ENCODE measurements at places on chromosomes 7 and 10. TPM values are rescaled to one million over a fixed set of nuclear protein-coding genes. Genes with fewer than 3 reads are reported as not detected.

CEP55 gene
- 30.7 TPM for total RNA-seq

UNC5B gene
- 1.3 TPM for total RNA-seq

CCDC3 gene
- total RNA-seq, result 6.4 TPM

TUBB8 gene
- 0.68 TPM for total RNA-seq

XRCC2 gene
- total RNA-seq, result 28.2 TPM

DOCK4 gene
- 15.3 TPM for total RNA-seq

RAMP3 gene
- total RNA-seq, result not detected

NYAP1 gene
- 5.2 TPM for total RNA-seq

COL17A1 gene
- total RNA-seq, result not detected

DNA sequence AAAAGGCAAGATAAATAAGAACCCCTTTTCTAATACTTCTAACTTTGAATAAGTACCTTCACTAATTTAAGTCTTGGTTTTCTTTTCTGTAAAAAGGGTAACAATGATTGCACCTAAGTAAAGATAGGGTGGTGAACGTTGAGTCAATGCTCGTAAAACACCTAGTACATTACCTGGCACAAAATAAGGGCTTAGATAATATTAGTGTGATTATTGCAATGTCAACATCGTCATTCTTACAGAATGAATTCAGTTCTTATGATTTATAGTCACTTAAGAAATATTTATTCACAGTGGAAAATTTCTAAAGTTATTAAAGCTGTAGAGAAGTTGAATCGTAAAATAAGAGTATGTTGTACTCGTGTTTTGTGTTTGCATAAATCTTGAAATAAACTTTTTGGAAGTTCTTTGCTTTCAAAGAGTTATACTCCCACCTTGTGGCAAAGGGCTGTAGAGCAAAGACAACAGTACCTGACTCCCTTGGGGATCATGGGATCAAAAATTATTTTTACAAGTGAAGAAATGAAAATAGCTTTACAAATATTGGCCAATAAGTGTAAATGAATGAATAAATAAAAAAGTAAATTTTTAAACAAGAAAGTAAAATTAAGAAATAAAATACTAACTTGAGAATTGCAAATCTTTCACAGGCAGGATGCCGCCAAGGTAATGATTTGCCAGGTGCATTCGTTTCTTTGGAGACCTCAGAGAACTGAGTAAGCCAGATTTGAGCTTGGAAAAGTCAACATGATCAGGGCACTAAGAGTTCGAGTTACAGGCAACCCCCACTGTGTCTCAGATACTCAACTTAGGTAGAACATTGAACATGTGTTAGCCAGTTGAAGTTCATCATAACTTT, 285.8 kb upstream of the CACNA2D1 start:
- DNase-seq, result peak; percentile 9

DNA sequence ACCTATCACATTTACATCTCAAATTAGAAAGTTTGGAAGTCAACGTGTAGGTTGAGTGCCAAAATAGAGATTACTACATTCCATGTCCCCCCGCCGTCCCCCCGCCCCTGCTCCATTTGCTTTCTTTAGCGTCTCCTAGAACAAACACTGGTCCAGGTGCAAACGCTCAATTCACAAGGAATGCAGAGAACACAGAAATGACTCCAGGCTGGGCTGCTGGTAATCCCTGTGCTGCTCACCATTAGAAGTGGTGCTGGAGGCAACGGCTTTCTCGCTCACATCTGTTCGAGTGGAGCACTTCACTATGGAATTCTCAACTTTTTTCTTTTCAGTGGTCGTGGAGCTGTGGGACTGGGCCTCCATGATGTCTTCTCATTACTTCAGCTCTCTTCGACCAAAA, 14.1 kb downstream of the GLI3 start:
- no peak for DNase-seq

DNA sequence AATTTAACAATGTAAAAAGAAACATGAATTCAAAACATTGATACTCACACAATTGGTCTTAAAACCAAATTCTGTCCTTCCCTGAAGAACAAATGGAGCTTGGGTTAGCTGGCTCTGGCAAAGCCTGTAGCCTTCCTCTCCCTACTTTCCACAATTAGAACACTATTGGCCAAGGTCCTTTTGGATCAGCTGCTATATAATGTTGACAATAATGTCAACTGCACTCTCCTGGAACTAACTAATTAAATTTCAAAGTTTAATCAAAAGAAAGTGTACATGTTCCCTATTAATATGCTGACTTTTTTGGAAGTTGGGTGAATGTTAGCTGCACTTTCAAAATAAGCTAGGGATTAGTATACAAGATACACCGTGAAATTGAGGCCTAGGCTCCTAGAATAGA, 440.1 kb upstream of the NFE2L3 start:
- no peak for DNase-seq

- peak; percentile 69 for DNase-seq
Measured at GRCh38 chr7:151083071-151083823, at the start of gene TMUB1. Gene TMUB1 (minus strand): TSS chr7:151083493. CDS start chr7:151082563, 930 bp downstream.

DNA sequence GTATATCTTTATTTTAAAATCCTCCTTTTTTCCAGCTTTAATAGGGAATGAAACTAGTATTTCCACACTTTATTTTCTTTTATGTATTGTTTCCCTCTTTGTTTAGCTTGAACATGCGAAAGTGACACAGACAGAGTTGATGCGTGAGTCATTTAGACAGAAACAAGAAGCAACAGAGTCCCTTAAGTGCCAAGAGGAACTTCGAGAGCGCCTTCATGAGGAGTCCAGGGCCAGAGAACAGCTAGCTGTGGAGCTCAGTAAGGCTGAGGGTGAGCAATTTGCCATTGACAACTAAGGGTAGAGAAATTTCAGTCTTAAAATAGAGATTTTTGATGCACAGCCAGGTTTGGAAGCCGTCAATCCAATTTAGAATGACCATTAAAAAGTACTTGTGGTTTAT, 73.1 kb downstream of the CYP51A1 start:
- DNase-seq, result no peak

DNA sequence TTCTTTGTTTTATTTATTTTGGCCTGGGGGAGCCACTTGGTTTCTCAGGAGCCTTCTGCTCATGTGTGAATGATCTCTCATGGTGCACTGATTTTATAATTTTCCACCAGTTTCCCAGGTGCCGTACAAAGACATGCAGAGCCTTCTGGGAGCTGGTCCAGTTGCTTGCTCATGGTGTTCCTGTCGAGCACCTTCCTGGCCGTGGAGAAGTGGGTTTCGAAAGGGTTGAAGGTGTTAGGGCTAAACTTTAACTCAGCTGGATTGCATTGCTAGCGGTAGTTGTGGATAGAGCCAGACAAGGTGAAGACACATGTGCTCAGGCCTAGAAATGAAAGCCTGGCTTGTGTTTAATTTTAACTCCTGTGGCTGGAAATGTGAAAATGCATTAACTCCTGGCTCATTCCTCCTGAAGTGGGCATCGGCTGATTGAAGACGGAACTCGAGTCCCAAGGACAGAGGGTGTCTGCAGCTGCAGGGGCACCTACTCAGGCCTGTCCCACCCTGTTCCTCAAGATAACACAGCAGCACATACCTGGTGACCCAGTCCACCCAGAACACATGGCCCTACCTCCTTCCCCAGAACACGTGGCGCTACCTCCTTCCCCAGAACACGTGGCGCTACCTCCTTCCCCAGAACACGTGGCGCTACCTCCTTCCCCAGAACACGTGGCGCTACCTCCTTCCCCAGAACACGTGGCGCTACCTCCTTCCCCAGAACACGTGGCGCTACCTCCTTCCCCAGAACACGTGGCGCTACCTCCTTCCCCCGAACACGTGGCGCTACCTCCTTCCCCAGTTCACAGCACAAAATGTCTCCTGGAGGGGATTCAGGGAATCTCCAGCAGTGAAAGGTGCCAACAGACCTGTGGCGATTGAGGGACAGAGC, 133.2 kb downstream of the WDR37 start:
- no peak for DNase-seq

GRCh38 chr7:45223078-45223477, 65.5 kb downstream of the RAMP3 start:
- DNase-seq, result no peak

GRCh38 chr10:75499556-75500160, 68.2 kb downstream of the LRMDA start:
- DNase-seq, result no peak

Measured in neural crest cell (in vitro differentiated cells).